Chondrocyte (in vitro differentiated cells): ENCODE measurements at places on chromosomes 11 and 22. TPM values are rescaled to one million over a fixed set of nuclear protein-coding genes. Genes with fewer than 3 reads are reported as not detected.

Gene RASSF10
- total RNA-seq = not detected in 3 replicates

Gene SEC14L2
- 15.5 to 39.5 TPM (median 15.6 TPM) in 3 replicates for total RNA-seq

Gene TMEM191B
- total RNA-seq = 0.67 to 1.7 TPM in 2 of 3 replicates, not detected in the other

Gene NUDT22
- total RNA-seq = 42.1 to 56.6 TPM (median 49.9 TPM) in 3 replicates

Gene MS4A6A
- not detected in 3 replicates for total RNA-seq

Gene C11orf16
- total RNA-seq = not detected in 3 replicates

Gene SLC22A9
- total RNA-seq = not detected in 3 replicates

Gene SYT13
- 1.8 to 3.2 TPM (median 2.8 TPM) in 3 replicates for total RNA-seq

Gene SAA4
- total RNA-seq = not detected in 3 replicates

Gene TRAPPC4
- 73.0 to 78.8 TPM (median 75.0 TPM) in 3 replicates for total RNA-seq

Gene C11orf42
- not detected in 3 replicates for total RNA-seq

Gene MS4A4A
- total RNA-seq = not detected in 3 replicates

Gene CDK2AP2
- 27.5 to 42.5 TPM (median 36.6 TPM) in 3 replicates for total RNA-seq

Gene ME3
- total RNA-seq = 10.8 to 14.6 TPM (median 14.2 TPM) in 3 replicates

GRCh38 chr11:19355601-19356000, 114.9 kb upstream of the E2F8 start:
- DNase-seq = no peak

GRCh38 chr11:79672786-79673185, 232.0 kb upstream of the TENM4 start:
- no peak for DNase-seq

DNA sequence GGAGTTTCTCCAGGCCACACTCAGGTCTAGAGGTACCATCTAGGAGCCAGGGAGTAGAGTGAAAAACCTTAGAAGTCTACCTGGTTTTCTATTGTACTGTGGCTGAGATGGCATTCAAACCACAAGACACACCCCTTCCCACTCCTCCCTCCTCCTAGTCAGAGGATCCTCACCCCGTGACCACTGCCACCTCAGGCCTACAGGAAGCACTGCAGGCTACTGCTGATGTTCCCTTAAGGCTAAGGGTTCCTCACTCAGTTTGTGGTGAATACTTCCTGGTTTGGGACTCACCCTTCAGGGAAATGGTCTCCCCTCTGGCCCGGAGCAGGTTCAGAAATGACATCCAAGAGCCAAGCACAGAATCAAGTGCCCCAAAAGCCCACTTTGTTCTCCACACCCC, 1293.9 kb downstream of the JRKL start:
- no peak for DNase-seq

GRCh38 chr22:39518996-39519680, 1.2 kb upstream of the ATF4 start:
- DNase-seq = no peak

DNA sequence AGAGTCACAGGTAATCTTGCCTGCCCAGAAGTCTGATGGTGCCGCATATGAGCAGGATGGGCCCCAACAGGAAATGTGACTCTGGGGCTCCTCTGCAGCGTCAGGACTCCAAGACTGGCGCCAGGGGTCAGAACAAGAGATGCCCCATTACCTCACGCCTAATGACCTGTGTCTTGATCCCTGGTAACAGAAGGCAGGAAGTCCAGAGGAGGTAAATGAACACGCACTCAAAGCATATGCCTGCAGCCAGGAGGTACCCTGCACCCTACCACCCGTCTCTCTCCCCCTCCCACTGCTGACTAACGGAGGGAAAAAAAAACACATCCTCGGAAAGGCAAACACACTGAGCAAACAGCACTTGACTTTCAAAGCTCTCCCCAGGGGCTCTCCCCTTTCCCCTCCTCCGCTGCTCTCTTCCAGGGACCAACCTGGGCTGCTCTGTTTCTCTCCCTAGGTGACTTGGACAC, 37.3 kb downstream of the ABCC8 start:
- no peak for DNase-seq

DNA sequence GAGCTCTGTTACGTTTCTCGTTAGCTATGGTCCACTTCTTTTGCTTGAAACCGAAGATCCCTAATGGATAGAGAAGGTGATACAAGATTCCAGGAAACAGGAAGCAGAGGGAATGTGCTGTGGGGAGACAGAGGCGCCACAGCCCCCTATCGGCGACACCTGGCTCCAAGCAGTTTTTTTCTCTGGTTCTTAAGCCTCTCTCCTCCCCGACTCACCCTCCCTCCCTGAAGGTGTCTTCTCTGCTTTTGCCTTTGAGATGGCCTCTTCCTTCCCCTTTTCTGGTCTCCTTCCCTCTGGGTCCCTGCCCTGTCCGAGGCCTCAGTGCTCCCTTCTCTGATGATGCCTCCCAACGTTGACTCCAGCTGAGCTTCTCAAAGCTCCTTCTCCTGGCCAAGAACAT, 14.2 kb upstream of the APOBEC3A start:
- DNase-seq = no peak

DNA sequence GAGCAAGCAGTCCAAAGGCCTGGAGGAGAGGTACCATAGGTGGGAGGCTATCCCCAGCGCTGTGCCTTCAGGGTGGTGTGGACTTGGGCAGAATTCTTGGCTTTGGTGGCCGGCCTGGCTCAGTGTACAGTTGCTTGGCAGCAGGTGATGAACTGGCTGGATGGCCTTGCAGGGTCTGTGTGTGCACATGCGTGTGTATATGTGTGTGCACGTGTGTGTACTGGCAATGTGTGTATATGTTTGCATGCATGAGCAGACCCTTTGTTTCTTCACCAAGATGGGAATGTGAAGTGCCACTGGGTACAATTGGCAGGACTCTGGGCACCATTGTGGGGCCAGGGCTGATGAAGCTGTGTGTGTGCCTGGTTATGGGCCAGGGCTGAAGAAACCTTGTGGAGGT, 53.0 kb downstream of the CEP164 start:
- no peak for DNase-seq

GRCh38 chr11:84543367-84544159, 1083.6 kb downstream of the DLG2 start:
- no peak for DNase-seq

GRCh38 chr11:111798279-111798678, 32.1 kb upstream of the PPP2R1B start:
- DNase-seq = no peak

DNA sequence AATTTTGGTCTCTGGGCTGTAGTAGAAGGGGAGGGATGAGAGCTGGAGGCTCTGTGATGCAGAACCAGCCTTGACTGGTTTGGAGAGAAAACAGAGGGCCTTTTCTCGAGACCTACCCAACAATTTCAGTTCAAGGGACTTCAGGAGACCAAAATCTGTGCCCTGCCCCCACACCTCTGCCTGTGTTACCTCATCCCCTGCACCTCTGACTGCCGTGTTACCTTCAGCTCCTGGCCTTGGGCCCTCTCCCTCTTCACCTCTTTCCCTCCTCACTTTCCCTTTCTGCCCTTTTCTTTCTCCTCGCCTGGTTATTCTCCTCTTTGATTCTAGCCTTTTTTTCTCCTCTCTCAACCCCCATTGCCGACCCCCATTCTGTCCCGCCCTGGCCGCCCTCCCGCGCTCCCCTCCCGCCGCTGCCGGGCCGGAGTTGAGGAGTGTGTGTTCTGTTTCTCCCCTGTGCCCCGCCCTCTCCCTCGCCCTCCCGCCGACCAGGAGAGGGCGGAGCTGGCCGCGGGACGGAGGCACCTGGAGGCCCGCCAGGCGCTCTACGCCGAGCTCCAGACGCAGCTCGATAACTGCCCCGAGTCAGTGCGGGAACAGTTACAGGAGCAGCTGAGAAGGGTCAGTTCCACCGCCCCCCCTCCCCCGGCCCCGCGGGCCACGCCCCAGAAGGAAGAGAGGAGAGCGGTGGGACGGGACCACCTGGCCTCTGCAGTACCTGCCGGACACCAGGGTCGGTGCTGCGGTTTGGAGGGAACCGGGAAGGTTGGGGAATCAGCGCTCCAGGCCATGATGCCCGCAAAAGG, 27.2 kb downstream of the PHLDB1 start:
- DNase-seq = no peak

DNA sequence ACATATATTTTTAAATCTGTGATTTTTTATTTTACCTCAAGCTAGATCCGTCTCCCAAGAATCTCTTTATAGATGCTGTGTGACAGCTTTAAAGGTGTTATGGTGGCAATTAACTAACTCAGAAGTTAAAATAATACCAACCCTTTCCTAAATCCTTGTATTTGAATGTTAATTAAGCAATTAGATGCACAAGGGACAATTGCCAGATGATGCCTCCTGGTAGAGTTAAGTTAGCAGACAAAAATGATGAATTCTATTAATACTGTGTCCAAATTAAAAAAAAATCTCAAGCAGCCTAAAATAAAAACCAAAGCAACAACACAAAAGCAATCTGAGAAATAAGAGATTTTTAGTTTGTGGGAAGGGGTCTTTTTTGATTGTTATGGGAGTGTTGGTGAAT, 78.9 kb downstream of the FANCF start:
- DNase-seq = no peak

- DNase-seq = no peak
These were observed 50.2 kb downstream of the DHCR7 start for GRCh38 chr11:71397961-71398360.

DNA sequence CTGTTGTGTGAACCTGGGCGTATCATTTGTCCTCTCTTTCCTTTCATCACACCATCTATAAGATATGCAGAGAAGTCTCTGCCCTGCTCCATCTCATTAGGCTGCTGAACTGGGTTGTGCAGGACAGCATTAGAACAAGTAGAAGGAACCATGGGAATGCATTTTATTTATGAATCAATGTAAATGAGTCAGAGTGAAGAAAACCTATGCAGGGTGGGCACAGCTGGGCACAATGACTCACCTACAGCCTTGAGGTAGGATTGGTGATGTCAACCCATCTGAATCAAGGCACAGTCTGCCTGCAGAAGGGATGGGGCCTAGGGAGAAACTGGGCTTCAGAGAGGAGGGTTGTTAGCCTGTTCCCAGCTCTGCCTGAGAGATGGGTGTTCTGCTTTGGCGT, 123.4 kb downstream of the CSNK2A3 start:
- no peak for DNase-seq

DNA sequence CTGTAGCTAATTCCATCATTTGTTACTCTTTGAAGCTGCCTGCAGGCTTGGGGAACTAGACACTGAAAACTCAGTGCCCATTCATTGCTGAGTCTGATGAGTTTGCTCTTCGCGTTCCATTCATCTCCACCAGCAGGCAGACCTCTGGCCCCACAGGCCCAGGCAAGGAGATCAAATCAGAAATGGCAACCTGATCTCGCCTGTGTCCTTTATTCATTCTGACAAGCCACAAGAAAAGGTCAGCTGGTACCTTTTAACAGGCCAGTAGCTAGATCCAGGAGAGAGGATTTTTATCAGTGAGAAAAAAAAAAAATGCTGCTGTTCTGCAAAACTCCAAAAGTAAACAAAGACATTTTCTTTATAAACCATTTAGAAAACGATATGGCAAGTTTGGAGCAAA, 742.5 kb downstream of the ETS1 start:
- DNase-seq = no peak

- no peak for DNase-seq
These were observed 24.4 kb upstream of the CD5 start for GRCh38 chr11:61077936-61078335.

DNA sequence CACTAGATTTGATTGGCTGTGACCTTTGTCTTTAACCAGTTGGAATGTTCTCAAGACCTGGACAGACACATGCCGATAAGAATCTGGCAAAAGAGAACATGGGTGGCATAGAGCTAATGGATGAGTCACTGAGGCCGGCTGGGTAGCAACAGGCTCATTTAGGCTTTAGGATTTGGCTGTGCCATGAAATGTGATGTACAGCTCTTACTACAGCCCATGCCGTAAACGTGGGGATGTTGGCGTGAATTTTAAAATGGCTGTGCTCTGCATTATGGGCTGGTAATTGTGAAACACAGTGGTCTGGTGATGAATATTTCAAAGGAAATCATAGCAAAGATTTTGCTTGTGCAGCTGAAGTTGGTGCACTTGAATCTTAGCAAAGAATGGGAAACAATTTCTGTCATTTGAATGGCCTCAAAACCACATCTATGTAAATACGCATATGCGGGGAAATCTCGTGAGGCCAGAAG, 332.4 kb downstream of the TBC1D22A start:
- no peak for DNase-seq

DNA sequence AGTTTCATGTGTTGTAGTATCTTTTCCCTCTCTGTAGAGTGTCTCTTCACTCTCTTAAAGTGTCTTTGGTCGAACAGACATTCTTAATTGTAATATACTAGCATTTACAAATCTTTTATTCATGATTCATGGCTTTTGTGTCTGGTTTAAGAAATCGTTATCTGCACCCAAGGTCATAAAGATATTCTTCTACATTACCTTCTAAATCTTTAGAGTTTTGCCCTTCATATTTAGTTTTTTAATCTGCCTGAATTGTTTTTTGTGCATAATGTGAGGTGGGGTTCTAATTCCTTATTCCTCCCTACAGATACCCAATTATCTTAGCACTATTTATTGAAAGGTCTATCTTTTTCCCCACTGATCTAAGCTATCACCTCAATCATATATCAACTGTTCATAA, 9.0 kb upstream of the NNMT start:
- no peak for DNase-seq

- no peak for DNase-seq
These were observed 43.3 kb downstream of the SNX19 start for GRCh38 chr11:130872981-130873380.

DNA sequence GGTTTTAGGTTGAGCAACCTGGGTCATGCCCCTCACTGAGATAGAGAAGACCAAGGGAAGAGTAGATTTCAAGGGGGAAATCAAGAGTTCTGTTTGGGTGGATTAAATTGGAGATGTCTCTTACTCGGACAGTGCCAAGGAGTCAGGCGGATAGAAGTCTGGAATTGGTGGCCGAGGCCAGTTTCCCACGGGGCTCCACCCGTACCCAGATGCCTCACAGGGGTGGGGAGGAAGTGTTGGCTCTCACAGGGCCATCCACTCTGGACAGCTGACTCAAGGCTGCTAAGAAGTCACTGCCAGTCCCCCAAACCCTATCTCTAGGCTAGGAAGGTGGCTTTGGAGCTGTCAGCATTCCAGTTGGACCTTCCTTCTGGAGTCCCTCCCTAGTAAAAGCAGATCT, 79.1 kb upstream of the TIMP3 start:
- DNase-seq = no peak

- DNase-seq = peak; percentile 56
These were observed 3.1 kb downstream of the RAC2 start for GRCh38 chr22:37240941-37241320.

GRCh38 chr22:19958083-19959042, 16.7 kb upstream of the TXNRD2 start:
- peak; percentile 41 for DNase-seq

GRCh38 chr11:72641522-72642042, 32.6 kb downstream of the PDE2A start:
- DNase-seq = no peak

GRCh38 chr11:20654038-20654437, 15.3 kb upstream of the NELL1 start:
- no peak for DNase-seq

- no peak for DNase-seq
These were observed 95.5 kb downstream of the RRM1 start for GRCh38 chr11:4190098-4190497.

- DNase-seq = no peak
These were observed 366.0 kb downstream of the BRD1 start for GRCh38 chr22:49461674-49462073.
